ENCODE measurements at places on chromosomes 16 and 17. TPM values are rescaled to one million over a fixed set of nuclear protein-coding genes. Genes with fewer than 3 reads are reported as not detected.

GRCh38 chr17:42639525-42640113, 19.5 kb upstream of the TUBG2 start:
- DNase-seq, result no peak

DNA sequence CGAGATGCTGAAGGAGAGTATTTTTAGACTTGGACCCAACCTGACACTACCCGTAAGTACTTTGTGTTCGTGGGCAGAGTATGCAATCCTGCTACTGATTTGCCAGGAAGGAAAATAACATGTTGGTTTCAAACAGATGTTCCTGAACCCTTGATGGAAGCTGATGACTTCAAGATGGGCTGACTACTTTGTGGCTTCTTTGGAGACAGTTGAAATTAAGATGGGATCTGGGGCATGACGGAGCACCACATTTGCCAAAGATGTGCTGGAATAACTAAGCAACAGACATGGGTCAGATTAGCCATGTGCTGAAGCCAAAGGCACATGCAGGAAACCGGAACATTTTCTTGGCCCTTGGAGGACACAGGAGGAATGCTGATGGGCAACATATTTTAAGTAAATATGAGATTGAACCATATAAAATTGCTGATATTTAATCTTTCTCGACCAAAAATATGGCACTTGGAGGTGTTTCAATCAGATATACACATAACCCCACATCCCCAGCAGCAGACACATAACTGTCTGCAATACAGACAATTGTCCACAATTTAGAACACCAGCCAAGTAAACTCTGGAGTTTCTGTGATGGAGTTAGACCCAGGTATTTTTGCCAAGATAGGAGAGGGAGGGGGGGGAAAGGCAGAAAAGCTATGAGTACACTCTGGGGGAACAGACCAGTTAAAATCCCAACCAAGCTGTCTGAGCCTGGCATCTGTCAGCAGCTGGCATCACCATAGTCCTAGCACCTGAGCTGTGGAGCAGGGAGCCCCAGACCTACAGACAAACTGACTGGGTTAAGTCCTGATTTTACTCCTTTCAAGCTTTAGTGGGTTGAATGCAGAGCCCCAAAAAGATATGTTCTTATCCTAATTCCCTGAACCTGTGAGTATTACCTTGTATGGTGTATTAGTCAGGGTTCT, 329.4 kb upstream of the CDH5 start:
- peak; percentile 41 for DNase-seq

DNA sequence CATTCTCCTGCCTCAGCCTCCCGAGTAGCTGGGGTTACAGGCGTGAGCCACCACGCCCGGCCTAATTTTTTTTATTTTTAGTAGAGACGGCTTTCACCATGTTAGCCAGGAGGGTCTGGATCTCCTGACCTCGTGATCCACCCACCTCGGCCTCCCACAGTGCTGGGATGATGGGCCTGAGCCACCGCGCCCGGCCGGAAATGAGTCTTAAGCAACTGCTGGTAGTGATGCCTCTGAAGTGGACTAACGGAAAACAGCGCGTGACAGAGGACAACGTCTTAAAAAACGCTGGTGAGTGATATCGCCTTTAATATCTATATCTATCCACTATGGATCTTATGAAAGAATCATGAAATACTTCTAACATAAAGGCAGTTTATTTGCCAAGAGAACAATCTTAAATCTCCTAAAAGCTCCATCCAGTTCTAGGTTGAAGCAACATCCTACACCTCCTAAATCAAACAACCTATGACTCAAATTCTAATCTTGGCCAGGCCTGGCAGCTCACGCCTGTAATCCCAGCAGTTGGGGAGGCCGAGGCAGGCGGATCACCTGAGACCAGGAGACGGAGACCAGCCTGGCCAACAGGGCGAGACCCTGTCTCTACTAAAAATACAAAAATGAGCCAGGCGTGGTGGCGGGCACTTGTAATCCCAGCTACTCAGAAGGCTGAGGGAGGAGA, 69.8 kb downstream of the NXN start:
- no peak for DNase-seq

DNA sequence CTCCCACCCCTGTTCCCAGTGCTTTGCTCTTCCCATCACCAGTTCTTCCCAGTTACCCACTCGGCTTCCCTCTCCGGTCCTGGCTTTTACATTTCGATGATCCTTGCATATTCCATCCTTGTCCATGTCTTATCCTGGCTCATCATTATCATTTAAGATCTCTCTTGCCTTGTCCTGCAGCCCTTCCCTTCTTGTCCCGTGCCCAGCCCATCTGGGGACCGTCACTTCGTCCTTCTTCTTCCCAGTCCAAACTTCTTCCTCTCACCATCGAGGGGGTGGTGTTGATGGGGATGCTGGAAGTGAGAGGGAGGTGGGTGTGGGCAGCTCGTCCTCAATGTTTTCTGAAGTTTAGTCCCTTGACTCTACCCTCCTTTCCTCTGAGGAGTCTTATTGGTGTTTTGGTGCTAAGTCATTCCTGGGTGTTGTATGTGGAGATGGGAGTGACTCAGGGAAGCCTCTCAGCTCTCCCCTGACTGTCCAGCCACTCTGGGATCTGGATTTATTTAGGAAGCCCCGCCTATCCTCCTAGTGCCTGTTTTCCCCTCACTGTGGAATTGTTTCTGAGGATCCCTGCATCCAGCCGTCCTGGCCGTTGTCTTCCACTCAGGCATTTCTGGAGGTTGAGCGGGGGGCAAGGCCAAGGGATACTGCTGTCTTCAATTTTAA, 975 bp downstream of the SNX29 start:
- DNase-seq, result peak; percentile 26

- no peak for DNase-seq
These were observed 27.7 kb downstream of the SPACA3 start for GRCh38 chr17:33019161-33019890.

DNA sequence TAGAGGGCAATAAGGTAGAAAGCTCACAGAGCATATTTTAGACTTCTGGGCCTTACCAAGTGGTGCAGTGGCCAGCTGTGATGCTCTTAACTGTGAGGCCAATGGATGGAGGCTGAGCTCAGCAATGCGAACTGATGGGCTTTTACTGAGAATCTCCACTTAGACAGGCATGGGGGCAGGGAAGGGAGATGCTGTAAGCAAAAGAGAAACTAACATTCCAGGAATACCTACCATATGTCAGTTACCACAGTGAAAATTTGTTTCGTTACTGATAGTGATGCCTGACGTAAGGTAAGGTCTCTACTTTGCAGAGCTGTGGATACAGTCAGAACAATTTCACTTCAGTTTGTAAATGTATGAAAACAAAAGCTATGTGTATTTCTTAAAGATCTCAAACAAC, 250.6 kb upstream of the ZFHX3 start:
- peak; percentile 49 for DNase-seq

DNA sequence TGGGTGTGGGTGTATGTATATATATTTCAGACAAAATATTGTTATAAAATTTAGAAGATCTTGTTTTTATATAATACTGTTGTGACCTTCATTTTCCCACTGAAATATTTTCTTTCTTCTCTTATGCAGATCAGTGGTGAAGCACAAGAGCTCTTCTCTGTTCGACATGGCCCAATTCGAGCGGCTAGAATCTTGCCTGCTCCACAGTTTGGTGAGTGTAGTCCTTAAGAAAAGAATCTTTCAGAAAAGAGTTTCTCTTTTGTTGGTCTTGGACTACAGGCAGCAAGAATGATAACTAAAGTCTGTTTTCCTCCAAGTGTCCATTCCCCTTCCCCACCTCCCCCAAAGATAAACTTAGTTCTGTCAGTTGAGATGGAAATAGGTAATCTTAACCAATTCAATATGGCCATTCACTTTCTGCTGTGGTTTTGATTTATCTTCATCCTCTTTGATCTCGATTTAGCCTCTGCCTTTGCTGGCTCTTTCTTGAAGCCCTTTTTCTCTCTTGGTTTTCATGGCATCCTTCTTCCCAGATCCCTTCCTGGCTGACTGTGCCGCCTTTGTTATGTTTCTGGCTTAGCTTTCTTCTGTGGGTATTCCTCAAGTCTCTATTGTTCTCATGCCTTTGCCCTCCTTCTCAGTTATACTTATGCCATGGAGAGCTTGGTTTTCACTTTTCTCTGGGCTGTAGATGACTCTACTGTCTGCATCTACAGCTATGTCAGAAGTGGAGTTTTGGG, 69.6 kb downstream of the BCAS3 start:
- DNase-seq, result no peak

GRCh38 chr16:55911616-55912015, 36.4 kb upstream of the CES5A start:
- no peak for DNase-seq

DNA sequence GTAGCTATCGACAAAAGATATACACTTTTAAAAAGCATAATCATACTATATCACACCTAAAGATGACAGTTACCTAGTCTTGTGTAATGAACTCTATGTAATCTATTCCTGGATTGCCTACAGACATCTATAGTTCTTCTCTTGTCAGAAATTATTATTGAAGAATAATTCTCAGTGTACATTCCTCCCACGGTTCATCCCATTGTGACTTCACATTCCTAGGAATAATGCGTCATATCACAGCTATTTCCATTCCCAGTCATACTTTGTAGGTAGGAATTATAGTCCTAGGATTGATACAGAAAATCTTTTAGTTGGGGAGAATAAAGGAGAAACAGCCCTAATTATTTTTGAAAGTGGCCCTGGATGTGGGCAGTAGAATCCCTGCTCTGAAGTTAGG, 44.0 kb upstream of the ABCC11 start:
- no peak for DNase-seq

DNA sequence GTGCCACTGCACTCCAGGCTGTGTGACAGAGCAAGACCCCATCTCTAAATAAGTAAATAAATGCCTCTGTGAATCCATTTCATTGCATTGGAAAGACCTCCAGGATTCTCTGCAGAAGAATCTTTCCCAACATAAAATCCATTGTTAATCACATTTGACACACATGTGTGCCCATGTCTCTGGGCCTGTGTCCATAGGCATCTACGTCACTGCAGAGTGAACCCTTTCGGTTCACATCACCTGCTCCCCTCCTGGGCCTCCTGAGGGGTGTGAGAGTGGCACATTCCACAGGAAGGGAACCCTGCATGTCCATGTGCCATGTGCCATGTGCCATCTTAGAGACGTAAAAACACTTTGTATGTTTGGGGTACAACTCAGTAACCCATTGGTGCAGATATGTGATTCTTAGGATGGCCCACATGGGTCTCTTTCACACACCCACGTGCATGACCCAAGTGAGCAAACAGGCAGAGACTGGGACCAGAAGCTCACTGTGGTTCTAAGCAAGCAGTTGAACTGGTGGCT, 427.5 kb downstream of the MAF start:
- DNase-seq, result no peak

DNA sequence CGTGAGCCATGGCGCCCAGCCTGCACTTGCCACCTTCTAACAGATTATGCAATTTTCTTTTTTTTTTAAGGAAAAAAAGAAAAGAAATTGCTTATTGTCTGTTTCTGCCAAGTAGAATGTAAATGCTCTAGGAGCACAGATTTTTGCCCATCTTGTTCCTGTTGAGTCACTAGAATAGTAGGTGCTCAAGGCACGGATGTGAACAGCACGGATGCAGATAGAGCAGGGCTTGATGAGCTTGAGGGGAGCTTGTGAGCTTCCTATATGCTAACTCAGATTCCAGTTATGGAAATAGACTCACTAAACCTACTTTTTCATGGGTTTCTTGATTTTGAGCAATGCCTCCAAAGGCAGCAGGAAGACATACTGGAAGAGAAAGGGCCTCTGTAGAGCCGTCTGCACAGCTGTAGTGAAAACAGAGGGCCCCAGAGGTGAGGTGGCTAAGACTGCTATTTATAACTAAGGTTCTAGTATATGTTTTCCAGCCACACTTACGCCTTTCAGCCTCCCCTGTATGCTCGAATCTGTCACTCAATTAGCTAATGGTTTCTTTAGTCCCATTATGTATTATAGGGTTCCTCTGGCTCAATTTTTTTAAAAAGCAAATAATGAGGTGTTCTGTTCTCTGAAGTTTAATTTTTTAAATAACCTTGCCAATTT, 72.8 kb downstream of the WWP2 start:
- no peak for DNase-seq

DNA sequence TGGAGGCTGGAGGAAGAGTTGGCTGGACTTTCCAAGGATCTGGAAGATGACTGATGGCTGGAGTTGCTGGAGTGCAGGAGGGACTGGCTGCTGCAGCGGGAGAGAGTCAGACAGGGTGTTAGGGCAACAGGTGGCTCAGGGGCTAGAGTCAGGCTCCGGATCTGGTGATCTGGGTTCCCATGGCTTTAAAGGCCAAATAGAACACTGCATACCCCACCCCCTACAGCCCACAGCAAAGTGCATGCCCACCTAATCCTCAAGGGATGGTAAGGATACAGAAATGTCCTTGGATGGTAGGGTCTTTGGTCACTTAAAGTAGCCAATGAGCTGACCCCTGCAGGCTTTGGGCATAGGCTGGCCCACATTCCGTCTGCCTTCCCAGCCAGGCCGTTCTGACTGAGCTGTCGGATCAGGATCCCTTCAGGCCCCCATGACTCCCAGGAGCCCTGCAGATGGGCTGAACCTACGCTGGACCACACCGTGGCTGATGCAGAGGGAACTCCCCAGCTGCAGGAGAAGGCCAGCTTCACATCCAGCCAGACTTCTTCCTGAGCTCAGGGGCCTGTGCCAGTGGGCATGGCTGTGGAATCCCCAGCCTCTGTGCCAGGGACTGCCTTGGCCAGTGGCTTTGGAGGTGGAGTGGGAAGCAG, 13.9 kb downstream of the TNS4 start:
- DNase-seq, result no peak

GRCh38 chr17:5000237-5000639, 2.5 kb downstream of the KIF1C start:
- no peak for DNase-seq

DNA sequence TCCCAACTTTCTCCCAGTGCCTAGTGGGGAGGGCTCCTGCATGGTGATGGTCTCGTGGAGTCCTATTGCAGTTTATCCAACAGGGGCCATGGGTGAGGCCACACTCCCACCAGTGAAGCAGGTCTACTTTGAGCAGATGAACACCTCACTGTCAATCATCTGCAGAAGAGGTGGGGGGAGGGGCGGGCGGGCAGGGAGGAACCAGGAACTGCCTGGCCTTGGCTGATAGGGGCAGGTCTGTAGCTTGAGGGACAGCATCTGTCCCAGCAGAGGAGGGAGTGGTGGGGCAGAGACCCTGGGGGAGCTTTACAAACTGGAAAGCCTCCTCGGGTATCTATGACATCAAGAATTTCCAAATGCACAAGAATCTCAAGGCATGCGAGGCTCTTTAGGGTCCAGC, 58.7 kb upstream of the ZNF423 start:
- no peak for DNase-seq

- DNase-seq, result peak; percentile 65
These were observed 41.8 kb upstream of the ARL4D start for GRCh38 chr17:43356999-43357398.

DNA sequence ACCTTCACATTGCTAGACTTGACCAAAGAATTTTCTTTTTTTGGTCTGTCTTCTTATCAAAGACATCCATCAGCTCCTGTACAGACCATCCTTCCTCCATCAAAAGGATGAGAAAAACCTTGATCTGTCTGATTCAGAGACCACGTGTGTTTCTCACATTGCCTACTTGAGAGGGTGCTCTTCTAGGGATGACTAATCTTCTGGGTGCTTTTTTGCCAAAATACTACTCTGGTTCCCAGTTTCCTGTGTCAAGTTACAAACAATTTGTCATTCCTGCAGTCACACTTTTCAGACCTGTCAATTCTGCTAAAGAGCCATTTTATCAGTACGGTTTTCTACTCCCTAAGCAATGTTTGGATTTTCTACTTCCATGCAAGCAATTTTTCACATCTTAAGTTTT, 492.2 kb downstream of the CDH11 start:
- no peak for DNase-seq

NPIPA8 gene
- 2.1 TPM for total RNA-seq

BTBD17 gene
- total RNA-seq, result not detected

TNFRSF12A gene
- 312 TPM for total RNA-seq

SLC2A4 gene
- 0.17 TPM for total RNA-seq

YPEL3 gene
- total RNA-seq, result 6.7 TPM

PPM1E gene
- 0.88 TPM for total RNA-seq

TBC1D3H gene
- total RNA-seq, result not detected

STAT5A gene
- 0.35 TPM for total RNA-seq

GPR139 gene
- total RNA-seq, result not detected

Measured in H4 (cell line).